Endothelial cell of umbilical vein (primary cell): ENCODE measurements at places on chromosomes 6 and 20. TPM values are rescaled to one million over a fixed set of nuclear protein-coding genes. Genes with fewer than 3 reads are reported as not detected.

Gene NOX3
- total RNA-seq: not detected in 2 replicates

DNA sequence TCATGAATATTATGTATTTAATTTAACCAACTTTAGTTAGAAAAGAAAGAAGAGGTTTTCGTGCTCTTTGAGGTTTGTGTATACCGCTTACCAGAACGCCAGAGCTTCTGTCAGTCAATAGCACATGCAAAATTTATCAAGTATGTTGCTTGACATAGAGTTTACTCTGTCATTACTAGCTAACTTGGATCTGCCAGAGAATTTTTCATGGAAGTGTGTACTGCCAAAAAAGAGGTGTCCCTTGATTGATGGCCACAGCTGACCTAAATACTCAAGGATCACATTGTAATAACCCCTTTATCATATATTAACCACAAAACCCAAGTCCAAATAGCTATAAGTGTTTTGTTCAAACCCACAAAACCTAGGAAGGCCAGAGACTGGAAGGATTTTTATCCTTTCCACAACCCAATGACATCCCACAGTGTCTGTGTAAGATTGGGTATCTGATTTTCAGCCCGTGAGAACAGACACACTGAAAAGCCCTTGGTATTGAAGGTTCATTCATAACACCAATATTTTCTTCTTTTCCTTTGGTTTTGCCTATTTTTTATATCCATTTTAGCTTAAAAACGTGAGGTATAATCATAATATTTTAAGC is 194.0 kb upstream of the EYA4 start:
- DNase-seq: no peak

GRCh38 chr6:132361101-132361500 is 40.2 kb downstream of the MOXD1 start:
- peak; percentile 32 for DNase-seq

Gene MAP7
- 0.30 and 0.42 TPM in 2 replicates for total RNA-seq

GRCh38 chr20:24079661-24080412 is 91.3 kb upstream of the GGTLC1 start:
- DNase-seq: no peak

Gene BANF2
- not detected in 2 replicates for total RNA-seq

DNA sequence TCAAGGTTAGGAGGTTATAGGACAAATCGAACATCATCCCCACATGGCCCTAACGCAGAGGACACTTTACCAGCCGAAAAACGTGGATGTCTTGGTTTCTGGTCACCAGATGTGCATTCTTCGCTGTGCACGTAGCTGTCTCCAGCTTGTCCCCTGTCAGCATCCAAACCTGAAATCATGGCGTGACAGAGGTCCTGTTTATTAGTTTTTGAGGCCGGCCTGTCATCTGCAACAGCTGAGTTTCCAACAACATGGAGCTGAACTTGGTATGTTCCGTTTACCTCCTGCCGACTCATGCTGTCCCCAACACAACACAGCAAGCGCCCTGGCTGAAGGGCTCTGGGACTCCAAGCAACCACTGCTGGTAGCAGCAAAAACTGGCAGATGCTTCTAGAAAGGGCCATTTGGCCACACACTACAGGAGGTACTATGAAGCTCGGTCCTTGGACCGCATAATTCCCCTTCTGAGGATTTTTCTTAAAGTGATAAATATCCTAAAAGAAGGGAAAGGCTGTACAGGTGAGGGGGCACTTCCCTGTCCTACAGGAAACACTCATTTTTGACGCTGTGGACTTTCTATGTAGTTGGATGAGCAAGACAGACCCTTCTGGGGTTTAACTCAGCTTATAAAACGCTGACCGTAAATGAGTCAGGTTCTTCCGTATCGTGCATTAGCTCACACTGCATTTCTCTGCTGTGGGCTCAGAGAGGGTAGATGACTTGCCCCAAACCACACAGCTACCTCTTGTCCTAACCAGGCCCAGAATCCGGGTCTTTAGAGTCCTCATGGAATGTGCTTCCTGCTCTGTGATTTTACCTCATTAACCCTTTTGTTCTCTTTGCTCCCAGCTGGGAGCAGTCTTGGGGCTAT is 79.7 kb upstream of the NFATC2 start:
- DNase-seq: no peak

DNA sequence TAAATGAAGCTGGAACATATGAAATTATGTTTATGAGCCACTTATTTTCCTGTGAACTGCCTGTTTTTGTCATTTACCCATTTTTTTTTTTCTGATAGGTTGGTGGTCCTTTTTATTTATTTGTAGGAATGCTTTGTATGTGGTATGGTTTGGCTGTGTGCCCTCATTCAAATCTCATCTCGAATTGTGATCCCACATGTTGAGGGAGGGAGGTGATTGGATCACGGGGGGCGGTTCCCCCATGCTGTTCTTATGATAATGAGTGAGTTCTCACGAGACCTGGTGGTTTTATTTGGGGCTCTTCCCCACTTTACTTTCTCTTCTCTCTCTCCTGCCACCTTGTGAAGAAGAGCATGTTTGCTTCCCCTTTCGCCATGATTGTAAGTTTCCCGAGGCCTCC is 77.3 kb downstream of the CDH26 start:
- no peak for DNase-seq

DNA sequence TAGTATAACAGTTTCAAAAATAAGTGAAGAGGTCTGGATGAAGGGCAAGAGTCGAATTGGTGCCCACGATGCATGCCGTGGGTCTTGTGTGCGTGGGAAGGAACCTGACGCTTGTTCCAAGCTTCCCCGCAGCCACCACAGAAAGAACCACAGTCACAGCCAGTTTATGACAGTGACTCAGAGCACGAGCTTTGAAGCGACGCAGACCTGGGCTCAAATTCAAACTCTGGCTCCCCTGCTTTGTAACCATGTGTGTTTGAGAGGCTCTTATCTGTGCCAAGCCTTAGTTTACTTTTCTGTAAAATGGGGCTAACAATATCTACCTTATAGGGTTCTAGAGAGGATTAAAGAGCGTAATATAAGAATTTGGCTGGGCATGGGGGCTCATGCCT is 65.5 kb downstream of the SYNJ2 start:
- DNase-seq: no peak

Gene SHLD1
- total RNA-seq: 4.7 and 5.1 TPM in 2 replicates

Gene HCRTR2
- total RNA-seq: not detected in 2 replicates

- DNase-seq: no peak
Observed at GRCh38 chr6:168439794-168440450, 1.1 kb upstream of the SMOC2 start.

- DNase-seq: no peak
Observed at GRCh38 chr6:39517756-39518155, 195.3 kb upstream of the KCNK16 start.

Gene SIRPA
- total RNA-seq: 58.3 and 59.2 TPM in 2 replicates

- DNase-seq: no peak
Observed at GRCh38 chr20:13492001-13492481, 146.7 kb downstream of the TASP1 start.

Gene CD40
- total RNA-seq: 33.1 and 36.6 TPM in 2 replicates

DNA sequence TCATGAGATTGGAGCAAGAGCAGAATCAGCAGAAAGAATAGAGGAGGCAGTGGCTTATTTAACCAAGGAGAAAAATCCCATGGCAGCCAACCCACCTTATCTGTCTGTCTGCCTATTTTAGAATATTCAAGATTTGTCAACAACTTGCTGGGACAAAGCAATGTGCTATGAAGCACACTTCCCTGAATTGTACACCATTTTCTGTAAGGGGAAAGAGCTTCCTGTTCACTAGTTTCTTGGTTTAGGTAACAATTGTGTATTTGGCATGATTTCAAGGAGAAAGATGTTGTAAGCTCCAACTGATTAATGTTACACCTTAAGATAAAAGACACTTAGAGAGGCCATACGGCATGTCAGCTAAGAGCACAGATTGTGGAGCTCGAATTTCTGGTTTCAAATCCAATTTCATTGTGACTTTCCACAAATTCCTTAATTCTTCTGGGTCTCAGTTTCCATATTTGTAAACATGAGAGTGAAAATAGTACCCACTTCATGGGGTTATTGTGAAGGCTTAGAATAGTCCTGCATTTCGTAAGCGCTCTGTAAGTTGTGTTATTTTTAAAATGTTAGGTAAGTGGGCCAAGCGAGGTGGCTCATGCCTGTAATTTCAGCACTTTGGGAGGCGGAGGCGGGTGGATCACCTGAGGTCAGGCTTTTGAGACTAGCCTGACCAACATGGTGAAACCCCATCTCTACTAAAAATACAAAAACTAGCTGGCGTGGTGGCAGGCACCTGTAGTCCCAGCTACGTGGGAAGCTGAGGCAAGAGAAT is 4.8 kb upstream of the MUC22 start:
- peak; percentile 51 for DNase-seq

DNA sequence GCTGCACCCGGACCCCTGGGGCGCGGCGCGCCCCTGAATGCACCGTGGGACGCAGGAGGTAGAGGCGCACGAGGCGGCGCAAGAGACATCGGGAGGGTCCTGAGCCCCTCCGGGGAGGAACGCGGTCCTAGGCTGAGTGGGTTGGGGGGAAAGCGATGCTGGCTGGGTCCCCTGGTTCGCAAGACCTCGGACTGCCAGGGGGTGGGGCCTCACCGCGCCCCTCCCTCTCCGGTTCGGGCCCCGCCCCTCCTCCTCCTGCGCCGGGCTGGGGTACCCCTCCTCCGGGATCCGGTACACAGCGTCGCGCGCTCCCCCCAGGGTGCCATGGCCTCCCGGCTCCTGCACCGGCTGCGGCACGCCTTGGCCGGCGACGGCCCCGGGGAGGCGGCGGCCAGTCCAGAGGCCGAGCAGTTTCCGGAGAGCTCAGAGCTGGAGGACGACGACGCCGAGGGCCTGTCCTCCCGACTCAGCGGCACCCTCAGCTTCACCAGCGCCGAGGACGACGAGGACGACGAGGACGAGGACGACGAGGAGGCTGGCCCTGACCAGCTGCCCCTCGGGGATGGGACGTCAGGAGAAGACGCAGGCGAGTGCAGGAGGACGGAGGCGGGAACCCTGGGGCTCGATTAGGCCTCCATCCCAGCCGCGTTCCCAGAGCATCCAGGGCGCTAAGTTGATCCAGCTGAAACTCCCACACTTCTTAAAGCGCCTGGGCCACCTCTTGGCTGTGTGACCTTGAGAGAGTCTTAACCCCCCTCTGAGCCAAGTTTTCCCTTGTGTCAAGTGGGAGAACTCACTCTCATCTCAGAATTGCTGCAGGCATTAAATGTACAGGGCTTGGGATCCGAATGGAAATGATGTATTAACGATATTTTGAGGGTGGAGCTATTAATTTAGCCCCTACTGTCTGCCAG is 541 bp downstream of the SNX21 start:
- peak; percentile 83 for DNase-seq

- peak; percentile 92 for DNase-seq
Observed at GRCh38 chr6:89350281-89350966, 2.1 kb downstream of the UBE2J1 start.

DNA sequence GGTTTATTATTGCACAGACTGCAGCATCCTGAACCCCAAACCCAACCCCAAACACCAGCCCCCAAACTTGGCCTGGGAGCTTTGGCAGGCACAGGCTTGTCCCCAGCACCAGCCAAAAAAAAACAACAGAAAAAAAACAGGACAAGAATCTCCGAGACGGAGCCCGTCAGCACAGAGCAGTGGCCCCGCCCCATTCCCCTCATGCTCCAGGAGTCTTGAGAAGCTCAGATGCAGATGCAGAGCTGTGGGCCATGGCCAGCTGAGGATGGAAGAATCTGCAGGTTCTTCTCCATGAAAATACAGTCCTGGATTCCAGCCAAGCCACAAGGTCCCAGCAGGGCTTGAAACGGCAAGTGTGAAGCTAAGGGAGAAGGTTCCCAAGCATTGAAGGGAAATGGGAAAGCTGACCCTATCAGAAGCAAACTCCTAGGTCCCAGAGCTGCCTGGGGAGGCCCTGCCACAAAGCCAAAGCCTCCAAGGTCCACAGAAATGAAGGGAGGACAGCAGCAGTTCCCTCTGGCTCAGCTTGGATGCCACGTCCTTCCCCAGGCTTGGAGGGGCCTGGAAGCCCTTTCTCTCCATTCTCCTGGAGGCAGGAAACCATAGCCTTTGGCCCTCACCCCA is 75.2 kb downstream of the JPH2 start:
- no peak for DNase-seq

Gene SUMO4
- total RNA-seq: 2.6 and 3.1 TPM in 2 replicates

GRCh38 chr20:44734938-44735337 is 10.7 kb upstream of the KCNK15 start:
- no peak for DNase-seq

- peak; percentile 63 for DNase-seq
Observed at GRCh38 chr6:44151348-44152108, 7.1 kb upstream of the CAPN11 start.

Gene SLC17A2
- total RNA-seq: not detected in 2 replicates

Gene MRAP2
- total RNA-seq: 3.5 and 5.8 TPM in 2 replicates

Gene CST8
- not detected in 2 replicates for total RNA-seq

DNA sequence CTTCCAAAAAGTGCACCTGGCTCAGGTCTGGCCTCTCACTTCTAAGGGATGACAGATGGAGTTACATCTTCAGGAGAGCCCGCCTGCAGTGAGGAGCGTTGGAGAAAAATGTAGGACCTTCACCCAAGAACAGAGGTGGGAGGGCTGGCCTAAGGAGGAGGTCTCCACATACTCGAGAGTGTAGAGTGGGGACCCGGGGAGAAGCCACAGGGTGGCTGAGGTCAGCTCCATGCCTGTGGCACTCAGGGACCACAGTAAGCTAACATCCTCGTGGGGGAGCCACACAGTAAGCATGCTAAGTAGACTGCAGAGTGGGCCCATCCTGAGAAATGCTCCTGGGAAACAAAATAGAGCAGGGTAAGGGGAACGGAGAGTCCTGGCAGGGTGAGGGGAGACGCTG is 24.0 kb downstream of the AAR2 start:
- DNase-seq: no peak

DNA sequence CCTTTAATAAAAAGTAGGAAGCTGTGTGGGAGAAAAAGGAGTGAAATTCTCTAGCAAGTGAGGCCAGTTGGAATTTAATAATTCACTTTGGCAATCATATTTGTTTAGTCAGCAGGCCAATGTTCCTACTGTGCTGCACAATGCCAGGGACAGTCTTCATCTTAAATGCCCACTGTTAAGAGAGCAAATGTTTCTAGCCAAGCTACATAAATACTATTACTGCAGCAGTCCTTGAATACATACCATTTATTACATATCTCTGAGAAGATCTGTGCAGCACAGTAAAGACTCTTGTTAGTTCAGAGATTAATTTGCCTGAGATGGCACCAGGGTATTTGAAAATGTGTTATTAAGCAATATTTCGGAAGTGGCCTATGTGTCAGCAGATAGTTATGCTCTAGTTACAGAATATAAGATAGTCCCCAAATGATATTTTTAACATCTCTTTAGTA is 105.4 kb downstream of the OGFRL1 start:
- DNase-seq: no peak

Gene RNF5
- 48.0 and 49.2 TPM in 2 replicates for total RNA-seq

Gene VIP
- 1.2 and 2.0 TPM in 2 replicates for total RNA-seq

DNA sequence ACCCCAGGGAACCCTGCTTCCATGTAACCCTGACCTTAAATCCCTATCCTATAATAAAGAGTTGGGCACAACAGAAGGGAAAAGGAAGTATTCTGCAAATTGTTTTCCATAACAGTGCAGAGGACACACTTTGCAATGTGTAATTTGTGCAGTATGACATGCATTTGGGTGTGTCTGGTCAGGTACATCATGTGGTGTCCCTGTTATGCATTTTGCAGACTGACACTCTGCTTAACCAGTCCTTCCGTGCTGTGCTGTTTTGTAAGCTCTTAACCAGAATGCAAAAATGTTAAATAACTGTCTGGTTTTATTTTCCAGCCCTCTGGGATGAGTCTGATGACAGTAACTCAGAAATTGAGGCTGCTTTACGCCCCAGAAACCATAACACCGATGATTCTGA is 57.0 kb upstream of the XRN2 start:
- DNase-seq: no peak

GRCh38 chr6:111600588-111601445 is 4.9 kb downstream of the TRAF3IP2 start:
- peak; percentile 21 for DNase-seq

GRCh38 chr6:41058783-41059181 is 5.8 kb downstream of the APOBEC2 start:
- no peak for DNase-seq

- DNase-seq: no peak
Observed at GRCh38 chr20:1901704-1902103, 6.5 kb downstream of the SIRPA start.
